Left kidney (tissue), 8 donors: ENCODE measurements at places on chromosomes 4 and X. TPM values are rescaled to one million over a fixed set of nuclear protein-coding genes. Genes with fewer than 3 reads are reported as not detected.

The CDKL5 gene
- 14.8 TPM for polyA plus RNA-seq

The GAB3 gene
- 2.5 TPM for polyA plus RNA-seq

The NKRF gene
- 16.6 TPM for polyA plus RNA-seq

The TMEM154 gene
- polyA plus RNA-seq, result 1.5 TPM

The CT83 gene
- not detected for polyA plus RNA-seq

The HTN1 gene
- polyA plus RNA-seq, result 0.07 TPM

The XK gene
- 1.1 TPM for polyA plus RNA-seq

The ZMYM3 gene
- 72.8 TPM for polyA plus RNA-seq

DNA sequence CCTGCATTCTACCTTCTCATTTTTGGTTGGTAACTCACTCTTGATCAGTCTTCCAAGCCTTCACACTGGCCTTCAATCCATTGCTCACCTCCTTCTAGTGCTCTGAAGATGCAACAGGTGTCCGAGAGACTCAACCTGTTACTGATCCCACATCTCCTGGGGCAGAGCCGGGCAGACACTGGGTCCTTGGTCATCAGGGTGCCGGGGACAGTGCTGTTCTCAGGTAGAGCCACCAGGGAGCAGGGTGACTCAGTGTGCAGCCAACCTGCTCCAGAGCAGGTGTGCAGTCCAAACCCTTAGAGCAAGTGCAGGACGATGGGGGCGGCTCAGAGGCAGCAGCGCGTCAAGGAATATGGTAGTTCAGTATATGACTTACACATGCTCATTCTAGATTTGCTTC lies 188.4 kb downstream of the DHX15 start:
- no peak for DNase-seq

DNA sequence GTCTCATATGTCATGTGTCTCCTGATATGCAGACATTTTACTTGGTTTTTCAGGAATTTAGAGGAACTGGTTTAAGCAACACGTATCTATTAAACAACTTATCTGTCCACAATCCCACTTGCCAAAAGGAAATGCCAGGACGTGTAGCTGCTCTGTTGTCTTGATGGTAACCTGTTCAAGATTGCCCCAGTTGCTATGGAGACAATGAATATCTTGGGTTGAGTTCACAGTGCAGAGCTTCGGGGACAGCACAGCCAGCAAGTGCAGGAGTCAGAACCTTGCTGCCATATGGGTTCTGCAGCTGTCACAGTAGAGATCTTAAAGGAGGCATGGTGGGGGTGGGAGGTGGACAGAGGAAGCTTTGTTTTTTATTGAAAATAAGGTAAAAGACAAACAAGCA lies 28.7 kb upstream of the FAM9B start:
- DNase-seq, result no peak

DNA sequence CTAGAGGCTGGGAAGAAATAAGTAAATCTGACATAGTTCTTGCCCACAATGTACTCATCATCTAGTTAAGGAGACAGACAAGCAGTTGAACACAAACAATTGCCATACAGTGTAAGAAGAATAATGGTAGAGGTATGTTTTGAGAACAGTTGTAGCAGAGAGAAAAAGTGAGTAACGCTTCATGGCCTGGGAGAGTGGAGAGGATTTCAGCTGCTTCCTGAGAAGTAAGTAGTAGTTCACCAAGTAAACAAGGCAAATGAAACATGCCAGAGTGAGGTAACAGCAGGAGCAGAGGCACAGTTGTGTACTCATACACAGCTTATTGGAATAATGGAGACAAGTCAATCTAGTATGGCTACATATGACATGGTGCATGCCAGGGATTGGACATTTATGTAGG lies 53.6 kb upstream of the RAP2C start:
- no peak for DNase-seq

DNA sequence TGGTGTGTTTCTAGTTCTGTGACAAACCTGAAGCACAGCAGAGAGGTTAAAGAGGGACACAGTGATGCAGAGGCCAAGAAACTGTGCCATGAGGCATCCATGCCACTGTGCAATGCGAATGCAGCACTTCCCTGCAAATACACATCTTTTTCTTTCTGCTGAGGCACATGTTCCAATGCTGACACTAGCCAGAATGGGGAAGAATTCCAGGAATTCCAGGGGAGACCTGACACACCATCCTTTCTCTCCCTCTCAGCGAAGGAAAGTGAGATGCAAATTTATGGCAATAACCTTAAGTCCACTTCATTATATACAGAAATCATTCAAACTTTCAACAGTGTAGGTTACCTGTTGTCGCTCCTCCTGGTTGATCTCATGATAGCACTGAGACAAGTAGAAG lies 204.8 kb downstream of the LDB2 start:
- DNase-seq, result no peak

DNA sequence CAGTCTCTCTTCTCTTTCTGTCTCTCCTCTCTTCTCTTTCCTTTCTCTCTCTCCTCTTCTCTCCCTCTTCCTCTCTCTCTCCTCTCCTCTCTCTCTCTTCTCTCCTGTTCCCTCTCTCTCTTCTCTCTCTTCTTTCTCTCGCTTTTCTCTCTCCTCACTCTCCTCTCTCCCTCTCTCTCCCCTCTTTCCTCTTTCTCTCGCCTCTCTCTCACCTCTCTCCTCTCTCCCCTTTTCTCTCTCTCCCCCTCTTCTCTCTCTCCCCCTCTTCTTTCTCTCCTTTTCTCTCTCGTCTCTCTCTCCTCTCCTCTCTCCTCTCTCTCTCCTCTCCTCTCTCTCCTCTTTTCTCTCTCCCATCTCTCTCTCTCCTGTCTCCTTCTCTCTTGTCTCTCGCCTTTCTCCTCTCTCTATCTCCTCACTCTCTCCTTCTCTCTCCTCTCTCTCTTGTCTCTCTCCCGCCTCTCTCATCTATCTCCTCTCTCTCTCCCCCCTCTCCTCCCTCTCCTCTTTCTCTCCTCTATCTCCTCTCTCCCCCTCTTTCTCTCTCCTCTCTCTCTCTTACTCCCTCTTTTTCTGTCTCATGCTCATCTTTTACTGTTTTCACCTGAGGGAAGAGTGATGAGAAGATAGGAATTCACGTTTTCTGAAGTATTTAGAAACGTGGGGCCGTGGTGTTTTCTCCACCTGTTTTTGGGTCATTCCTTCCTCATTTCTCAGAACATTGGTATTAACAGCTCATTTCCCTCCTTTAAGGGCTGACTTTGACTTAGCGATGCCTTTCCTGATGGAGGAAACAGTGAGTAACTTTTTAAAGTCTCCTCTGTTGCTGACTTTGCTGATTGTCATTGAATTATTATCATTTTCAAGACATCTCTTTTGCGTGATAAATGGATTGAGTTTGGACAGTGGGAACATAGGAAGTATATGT lies 80.6 kb upstream of the CD99 start:
- DNase-seq, result no peak

DNA sequence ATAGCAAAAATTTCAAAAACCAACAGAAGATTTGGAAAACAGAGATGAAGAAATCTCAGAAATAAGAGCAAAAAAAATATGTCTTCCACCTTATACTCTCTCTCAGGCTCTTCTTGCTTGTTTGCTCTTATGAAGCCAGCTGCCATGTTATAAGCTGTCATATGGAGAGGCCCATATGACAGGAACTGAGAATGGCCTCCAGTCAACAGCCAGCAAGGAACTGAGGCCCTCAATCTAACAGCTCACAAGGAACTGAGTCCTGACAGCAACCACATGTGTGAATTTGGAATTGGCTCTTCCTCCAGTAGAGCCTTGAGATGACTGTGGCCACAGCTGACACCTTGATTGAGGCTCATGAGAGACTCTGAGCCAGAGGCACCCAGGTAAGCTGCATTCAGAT lies 51.3 kb upstream of the MAOA start:
- DNase-seq, result no peak

GRCh38 chr4:120842031-120842430 lies 80.5 kb downstream of the PRDM5 start:
- no peak for DNase-seq

DNA sequence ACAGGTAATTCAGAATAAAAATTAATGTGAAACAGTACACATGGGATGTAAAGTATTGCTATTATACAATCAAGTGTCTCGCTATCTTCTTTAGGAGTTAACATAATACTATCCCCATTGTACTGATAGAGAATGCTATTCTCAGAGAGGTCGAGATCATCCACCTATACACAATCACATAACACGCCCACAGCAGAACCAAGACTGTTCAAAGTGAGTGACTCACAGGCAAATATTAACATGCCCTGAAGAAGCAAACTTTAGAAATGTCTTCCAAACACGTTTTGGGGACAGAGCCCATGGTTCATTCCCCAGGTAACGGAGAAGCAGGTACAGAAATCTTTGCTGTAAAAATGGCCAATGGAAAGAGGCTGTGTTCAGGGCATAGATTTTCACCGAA lies 50.1 kb upstream of the PHKA2 start:
- DNase-seq, result no peak
